ENCODE measurements at places on chromosomes 16 and 17. TPM values are rescaled to one million over a fixed set of nuclear protein-coding genes. Genes with fewer than 3 reads are reported as not detected.

DNA sequence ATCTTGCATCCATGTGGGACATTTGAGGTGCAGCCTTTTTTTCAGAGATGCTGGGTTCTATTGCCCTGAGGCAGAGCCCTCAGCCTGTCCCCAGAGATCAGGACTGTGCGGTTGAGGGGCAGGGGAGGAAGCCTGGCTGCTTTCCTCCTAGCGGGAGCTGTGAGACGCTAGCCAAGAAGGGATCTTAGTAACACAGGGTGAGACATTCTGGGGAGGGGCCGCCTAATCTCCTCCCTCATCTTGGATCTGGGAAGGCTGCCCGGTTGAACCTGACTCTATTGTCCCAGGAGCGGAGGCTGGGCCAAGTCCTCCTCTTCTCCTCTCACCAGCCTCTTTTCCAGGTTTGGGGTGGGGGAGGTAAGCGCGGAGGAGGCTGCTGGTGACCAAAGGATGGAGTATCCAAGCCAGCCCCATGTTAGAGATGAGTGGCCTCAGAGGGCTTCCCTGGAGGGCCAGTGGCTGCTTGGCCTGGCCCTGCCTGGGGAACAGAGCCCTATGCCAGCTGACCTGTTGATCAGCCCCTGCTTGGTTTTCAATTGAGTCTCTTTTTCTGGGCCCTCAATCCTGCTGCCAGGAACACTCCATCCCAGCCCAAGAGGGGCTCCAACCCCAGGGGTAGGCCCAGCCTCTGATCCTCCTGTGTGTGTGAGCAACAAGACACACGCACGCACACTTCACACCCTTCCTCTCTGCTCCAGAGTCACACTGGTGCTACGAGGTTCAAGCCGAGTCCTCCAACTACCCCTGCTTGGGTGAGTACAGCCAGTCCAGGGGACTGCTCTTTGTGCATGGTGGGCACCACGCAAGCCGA, 5.0 kb downstream of the CA4 start:
- no peak for DNase-seq

GRCh38 chr17:61235001-61235826, 164.4 kb upstream of the TBX2 start:
- no peak for DNase-seq

GRCh38 chr17:4365103-4365627, 1.3 kb downstream of the UBE2G1 start:
- DNase-seq: peak; percentile 94

GRCh38 chr16:30895627-30896260, 670 bp upstream of the CTF1 start:
- DNase-seq: peak; percentile 30

DNA sequence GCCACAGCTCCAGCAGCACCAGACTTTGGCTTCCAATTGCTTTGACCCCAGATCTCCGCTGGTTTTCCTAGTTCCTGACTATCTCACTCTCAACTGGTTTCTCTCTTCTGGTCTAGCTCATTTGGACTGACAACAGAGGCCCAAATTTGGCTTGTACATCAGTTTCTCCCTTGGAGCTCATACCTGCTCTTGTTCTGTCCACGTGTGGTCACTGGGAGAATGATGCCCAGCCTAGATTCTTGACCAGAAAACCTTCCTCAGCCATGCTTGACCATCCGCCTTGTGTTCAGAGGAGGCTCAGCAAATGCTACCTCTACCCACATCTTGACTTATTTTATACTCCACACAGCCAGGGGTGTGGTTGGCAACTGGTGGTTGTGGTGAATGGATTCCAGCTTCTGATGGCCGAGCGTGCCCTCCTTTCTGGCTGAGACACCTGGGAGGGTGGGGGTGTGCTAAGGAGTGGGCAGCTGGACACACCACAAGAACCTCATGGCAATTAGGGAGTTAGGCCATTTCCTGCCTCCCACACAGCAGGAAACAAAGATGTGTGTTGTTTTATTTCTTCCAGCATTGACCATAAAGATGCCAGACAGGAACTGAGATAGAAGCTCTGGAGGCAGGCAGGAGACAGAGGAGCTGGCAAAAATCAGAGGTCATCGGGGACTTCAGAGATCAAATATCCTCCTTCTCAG, 93.8 kb upstream of the FAM20A start:
- DNase-seq: no peak

DNA sequence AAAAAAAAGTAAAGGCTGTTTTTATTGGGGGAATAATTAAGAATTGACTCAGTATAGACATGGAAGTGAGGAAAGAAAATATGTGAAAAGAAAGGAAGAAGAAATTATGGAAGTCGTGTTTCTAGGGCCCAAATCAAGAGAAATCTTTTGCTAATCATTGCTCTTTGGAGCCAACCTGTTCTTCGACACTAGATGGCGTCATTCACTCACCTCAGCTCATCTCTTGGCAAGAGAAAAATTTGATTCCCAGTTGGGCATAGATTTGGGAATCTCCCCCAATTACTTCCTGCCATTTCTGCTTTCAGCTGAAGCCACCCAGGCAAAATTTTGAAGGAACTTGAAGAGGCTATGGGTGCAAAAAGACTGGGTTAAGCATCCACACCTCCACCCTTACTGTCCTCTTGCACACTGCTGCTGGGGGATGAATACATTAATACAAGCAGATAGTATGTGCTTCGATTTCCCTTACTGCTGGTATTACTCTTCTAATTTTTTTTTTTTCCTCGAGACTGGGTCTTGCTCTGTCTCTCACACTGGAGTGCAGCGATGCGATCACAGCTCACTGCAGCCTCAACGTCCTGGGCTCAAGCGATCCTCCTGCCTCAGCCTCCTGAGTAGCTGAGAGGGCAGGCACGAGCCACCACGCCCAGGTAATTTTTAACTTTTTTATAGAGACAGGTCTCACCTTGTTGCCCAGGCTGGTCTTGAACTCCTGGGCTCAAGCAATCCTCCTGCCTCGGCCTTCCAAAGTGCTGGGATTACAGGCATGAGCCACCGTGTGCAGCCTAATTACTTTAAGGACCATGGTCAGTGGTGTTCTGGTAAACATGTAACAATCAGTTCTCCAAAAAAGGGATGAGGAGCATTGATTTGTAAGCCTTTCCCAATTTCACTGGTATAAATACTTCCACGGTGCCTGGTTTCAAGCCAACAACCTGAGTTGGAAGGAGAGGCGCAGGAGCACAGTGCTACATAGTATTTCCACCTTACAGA, 13.5 kb downstream of the PSMD7 start:
- peak; percentile 9 for DNase-seq

DNA sequence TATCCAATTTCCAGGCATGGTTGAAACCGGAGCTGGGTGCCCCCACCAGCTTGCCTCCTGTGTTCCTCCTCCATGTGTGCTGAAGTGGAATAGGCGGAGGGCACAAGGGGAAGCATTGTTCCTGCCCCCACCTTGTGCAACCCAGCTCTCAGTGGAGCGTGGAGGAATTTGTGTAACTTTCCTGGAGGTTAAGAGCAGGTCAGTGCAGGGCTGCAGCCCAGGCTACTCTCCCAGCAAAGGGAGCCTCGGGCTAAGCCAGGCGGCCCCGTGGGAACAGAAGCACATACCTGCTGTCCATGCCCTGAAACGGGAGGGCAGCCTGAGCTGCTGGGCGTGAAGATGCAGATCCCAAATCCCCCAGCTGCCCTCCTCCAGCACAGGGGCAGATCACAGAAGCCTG, 158.8 kb upstream of the LHX1 start:
- DNase-seq: no peak

GRCh38 chr17:71824671-71825070, 296.1 kb upstream of the SOX9 start:
- no peak for DNase-seq

- DNase-seq: no peak
Observed at GRCh38 chr17:33200587-33200986, 92.5 kb downstream of the ASIC2 start.

GRCh38 chr16:60682219-60682618, 1354.0 kb downstream of the CDH8 start:
- DNase-seq: no peak

KCNJ18 gene
- not detected for polyA plus RNA-seq

KRT24 gene
- polyA plus RNA-seq: not detected

RND2 gene
- 2.0 TPM for polyA plus RNA-seq

GAS2L2 gene
- polyA plus RNA-seq: 1.0 TPM

CFAP97D1 gene
- 0.06 TPM for polyA plus RNA-seq

Measured in left lung (tissue), 14 donors.